ENCODE measurements at places on chromosomes 1 and 21.
A peak's percentile ranks its signal among the peaks of the same experiment; 100 is the strongest.

GRCh38 chr1:22210176-22210575 is 67.3 kb upstream of the WNT4 start:
- DNase-seq: no peak

DNA sequence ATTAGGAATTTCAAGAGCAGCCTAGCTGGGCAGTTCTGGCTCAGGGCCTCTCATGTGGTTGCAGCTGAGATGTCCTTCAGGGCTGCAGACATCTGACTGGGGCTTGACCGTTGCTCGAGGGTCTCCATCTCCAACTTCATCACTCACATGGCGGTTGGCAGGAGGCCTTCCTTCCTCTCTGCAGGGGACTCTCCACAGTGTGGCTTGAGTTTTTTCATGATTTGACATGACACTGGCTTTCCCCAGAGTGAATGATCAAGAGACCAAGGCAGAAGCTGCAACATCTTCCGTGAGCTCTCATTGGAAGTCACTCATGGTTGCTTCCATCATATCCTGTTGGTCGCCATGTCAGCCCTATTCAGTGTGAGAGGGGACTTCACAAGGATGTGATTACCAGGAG is 74.6 kb downstream of the RUNX3 start:
- DNase-seq: no peak

DNA sequence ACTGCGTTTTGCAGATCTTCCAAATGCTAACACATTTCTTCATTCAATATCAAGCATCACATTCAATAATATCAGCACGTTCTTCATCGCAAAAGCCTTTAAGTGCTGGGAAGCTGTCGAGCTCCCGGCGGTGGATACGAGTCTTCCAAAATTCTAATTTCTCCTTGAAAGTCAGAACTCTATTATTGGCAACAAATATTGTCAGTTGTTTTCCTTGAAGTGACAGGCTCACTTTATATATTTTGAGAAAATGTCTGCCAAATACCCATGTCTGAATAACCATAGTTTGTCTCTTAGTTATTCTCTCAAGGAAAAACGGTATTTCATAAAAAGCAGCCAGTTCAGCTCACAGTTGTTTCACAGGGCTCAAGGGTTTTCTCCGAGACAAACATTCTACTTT is 226.2 kb upstream of the C1orf174 start:
- no peak for DNase-seq

DNA sequence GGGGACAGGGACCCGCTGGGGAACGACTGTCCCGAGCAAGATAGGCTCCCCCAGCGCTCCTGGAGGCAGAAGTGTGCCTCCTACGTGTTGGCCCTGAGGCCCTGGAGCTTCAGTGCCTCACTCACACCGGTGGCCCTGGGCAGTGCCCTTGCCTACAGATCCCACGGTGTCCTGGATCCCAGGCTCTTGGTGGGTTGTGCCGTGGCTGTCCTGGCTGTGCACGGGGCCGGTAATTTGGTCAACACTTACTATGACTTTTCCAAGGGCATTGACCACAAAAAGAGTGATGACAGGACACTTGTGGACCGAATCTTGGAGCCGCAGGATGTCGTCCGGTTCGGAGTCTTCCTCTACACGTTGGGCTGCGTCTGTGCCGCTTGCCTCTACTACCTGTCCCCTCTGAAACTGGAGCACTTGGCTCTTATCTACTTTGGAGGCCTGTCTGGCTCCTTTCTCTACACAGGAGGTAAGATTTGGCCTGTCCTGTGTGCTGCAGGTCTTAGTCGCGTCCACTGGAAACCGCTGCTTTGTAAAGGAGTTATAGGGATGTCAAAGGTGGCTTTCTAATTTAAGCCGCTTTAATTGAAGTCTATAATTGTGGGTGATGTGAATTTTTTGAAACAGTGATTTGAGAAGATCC is 717 bp downstream of the UBIAD1 start:
- no peak for DNase-seq

GRCh38 chr1:27554293-27554692 is 49.7 kb downstream of the AHDC1 start:
- no peak for DNase-seq

- no peak for DNase-seq
Measured at GRCh38 chr1:88980870-88981269, 11.6 kb downstream of the KYAT3 start.

- DNase-seq: no peak
Measured at GRCh38 chr1:165898837-165899236, 71.4 kb downstream of the UCK2 start.

DNA sequence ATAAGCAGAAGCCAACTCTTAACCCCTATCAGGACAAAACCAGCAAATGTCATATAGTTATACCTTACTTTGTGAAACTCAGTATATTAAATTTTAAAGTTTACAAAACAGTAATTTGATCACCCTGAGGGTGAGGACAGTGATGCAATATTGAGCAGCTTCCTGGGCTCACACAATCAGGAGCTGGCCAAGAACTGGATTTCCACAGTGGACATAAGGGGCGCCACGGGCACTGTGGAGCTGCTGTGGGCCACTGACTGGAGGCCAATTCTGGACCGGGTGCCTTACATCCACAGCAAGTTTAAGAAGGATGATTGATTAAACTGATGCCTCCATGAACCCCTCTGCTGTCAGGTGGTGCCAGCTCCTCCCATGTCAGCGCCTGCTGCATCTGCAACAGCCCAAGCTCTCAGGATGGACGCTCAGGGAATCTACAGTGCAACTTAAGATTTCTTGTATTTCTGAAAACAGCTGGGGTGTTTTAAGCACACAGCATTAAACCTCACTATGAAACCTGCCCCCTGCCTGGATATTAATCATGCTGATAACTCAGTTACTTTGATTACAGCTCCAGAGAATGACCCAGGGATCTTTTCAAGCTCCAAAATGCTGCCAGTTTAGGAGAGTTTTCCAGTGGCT is 55.9 kb downstream of the TOR3A start:
- no peak for DNase-seq

DNA sequence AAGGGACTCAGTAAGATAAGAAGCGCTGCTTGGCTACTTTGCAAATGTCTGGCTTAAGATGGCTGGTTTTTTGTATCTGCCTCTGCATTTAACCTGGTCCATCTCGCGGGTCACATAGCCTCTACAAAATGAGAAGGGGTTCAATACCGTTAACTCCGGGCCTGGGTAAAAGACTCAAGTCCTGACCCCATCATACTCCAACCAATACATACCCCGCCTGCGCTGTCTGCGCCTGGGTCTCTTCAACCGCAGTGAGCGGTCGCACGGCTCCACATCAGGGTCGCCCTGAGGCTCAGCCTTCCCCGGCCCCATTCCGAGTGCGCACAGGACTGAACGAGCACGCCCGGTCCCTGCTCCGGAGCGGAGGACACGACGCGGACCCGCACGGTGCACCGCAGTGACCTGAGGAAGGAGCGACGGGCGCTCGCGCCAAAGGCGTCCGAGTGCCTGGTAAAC is 558 bp upstream of the PGD start:
- no peak for DNase-seq

GRCh38 chr1:60886793-60887331 is 195.5 kb upstream of the NFIA start:
- DNase-seq: peak; percentile 39

- no peak for DNase-seq
Measured at GRCh38 chr21:36966821-36967768, 626 bp upstream of the HLCS start.

GRCh38 chr1:2214541-2215241 is 13.4 kb upstream of the SKI start:
- DNase-seq: no peak

DNA sequence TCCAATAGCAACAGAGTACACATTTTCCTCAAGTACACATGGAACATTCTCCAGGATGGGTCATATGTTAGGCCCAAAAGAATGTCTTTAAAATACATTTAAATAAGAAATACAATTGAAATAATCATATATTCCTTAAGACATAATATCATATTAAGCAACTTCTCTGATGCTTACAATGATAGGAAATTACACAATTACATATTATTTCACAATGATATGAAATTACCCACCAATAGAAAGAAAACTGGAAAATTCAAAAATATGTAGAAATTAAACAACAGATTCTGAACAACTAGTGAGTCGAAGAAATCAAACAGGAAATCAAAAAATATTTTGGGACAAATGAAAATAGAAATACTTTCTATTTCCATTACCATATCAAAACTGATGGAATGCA is 45.6 kb downstream of the FLVCR1 start:
- no peak for DNase-seq

- no peak for DNase-seq
Measured at GRCh38 chr1:108051631-108052377, 86.8 kb upstream of the VAV3 start.

DNA sequence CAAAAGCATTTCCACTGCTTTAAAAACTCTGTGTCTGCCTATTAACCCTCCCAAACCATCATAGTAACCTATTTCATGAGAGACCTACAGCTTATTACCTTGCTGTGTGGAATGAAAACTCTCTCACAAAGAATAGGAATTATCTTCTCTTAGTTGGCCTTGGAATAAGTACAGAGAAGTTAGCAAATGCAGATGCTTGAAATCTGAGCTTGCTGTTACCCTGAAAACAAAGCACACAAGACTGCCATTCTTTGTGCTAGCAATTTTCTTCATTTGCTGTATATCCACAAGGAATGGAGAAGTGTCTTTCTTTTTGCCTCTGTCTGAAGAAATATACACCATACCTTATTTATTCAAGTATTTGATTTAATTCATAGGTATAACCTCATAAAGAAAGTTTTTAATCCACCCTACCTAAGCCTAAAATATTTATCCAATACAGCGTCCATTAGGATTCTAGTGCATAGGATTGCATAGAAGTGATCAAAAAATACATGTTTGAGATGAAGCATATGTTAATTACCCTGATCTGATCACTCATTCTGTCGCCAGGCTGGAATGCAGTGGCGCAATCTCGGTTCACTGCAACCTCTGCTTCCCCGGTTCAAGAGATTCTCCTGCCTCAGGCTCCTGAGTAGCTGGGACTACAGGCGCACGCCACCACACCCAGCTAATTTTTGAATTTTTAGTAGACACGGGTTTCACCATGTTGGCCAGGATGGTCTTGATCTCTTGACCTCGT is 451.1 kb downstream of the LTN1 start:
- no peak for DNase-seq

DNA sequence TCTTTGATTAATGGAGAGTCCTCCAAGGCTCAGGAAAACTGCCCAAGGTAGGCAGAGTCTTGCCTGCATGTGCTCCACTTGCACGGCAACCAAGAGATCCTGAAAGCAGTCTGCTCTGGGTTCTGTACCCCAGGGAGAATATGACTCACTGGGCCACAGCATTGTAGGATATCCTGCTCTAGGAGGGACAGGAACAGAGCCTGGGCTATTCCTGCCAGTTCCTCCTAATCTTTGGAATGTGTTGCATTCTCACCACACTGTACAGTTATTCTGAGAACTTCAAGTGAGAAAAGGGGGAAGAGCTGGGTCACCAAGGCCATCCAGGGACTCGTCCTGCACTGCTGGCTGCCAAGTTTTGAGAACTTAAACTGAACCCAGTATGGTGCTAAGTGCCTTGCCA is 278.5 kb downstream of the MATN1 start:
- DNase-seq: no peak

GRCh38 chr1:26851106-26851684 is 11.8 kb upstream of the SFN start:
- DNase-seq: no peak

DNA sequence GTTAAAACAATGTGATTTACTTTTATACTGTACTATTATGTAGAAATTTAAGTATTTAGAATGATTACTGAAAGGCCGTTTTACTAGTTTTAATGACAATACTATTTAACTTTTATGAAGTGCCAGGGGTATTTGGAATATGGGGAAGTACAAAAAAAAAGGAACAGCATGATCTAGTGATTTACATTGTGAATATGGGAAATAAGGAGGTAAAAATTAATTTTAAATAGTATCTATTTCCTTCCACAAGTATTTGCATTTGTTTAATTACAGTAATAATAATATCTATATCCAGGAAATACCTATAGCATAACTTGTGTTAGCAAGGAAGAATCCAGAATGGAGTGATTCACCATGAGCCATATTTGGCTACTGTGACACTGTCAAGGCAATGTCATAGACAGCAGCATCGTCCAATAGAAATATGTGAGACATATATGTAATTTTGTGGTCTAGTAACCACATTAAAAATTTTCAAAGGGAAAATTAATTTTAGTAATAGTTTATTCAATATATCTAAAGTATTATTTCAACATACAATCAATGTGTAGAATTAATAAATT is 22.0 kb downstream of the CNST start:
- no peak for DNase-seq

DNA sequence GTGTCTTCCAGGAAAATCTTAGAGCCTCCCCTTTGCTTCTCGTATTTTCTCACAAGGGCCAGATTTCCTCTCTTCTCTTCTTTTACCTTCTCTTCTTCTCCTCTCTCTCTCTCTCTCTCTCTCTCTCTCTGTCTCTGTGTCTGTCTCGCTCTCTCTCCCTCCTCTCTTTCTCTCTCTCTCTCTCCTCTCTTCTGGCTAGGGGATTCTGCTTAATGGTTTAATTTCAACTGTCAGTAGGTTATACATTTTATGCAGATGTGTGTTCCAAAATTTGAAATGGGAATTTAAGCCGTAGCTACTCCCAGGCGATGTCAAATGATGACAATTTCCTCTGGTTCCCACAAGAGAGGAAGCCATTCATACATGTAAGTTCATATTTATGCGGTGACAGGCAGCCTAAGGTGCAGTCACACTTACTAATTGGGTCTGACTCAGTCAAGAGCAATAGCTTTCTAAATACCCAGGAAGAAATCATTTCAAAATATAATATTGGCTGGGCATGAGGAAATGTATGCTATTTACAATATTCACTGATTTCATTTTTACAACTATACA is 1.4 kb downstream of the DSCAM start:
- DNase-seq: no peak

- no peak for DNase-seq
Measured at GRCh38 chr1:37473431-37474045, 842 bp upstream of the ZC3H12A start.

DNA sequence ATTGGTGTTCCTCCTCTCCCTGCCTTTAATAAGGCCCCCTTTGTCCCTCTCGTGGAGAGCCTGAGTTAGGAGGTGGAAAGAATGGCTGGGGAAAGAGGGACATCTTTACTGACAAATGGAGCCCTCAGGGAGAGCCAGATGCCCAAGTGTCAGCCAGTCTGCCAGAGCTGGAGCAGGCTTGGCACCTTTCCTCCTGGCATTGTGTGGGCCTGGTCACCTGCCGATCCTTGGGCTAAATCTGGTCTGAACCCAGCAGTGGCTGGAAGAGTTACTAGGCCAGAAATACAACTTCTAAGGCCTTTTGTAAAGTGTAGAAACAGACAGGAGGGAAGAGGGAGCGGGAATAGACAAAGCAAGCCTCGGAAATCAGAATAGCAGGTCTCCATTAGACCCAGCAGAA is 24.9 kb downstream of the VANGL1 start:
- no peak for DNase-seq

DNA sequence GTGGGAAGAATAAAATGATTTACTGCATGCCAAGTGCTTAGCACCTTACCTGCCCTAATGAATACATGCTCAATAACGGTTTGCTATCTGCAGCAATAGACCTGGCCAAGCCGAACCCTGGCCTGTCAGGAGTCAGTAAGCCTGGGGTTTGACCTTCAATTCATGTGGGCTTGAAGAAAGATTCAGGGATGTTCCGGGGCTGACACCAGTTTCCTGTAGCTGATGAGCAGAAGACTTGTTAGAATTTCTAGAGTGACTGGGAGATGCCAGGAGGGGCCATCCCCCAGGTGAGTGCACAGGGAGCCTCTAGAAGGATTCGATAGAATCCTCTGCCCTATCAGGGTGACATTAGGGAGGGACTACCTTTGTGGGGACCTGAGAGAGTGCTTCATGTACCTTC is 210.9 kb downstream of the HIVEP3 start:
- no peak for DNase-seq

Data from NCI-H1694 treated with DMSO at 0.1 percent for 48 hours (cell line).